Activated CD4-positive, alpha-beta T cell treated with anti-CD3 and anti-CD28 coated beads, Interleukin-2, amount 50 U/mL, for 1 hour (primary cell): ENCODE measurements at places on chromosomes 16 and 17.

- no peak for DNase-seq
Measured at GRCh38 chr16:7217797-7218196, 114.8 kb upstream of the RBFOX1 start.

DNA sequence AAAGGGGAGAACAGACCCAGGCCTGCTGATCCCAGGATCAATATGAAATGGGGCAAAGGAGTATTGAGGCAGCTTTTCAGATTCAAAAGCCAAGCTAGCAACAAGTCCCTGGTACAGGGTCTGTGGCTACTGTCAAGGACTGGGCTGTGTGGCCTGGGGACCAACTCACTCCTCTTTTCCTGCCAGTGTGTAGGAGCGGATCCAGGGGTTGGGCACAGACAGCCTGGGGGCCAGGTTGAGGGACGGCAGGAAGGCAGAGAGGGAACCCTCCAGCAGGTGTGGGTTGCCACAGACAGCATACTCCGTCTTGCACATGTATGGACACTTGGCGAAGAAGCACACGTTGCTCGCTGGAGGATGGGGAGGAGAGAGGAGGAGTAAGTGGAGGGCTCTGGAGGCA lies 29.6 kb downstream of the PRKAR1A start:
- DNase-seq: no peak

DNA sequence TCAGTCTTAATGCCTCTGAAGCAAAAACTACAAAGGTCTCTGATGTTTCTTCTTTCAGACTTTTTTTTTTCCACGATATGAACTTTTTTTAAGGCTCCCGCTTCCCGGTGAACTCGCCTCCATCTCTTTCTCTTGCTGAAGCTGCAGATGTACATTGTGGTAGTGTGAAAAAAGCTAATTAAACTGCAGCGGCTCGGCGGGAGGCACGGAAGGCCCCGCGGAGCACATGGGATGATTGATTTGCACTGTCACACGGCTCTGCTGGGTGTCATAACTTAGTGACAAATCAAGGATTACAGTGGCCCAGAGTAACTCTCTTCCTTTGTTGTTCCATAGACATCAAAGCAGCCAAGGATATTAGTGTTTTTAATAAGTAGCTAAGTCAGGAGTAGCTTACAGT lies 196.3 kb downstream of the AXIN2 start:
- no peak for DNase-seq

GRCh38 chr17:67415291-67415690 lies 38.2 kb downstream of the PITPNC1 start:
- DNase-seq: no peak

DNA sequence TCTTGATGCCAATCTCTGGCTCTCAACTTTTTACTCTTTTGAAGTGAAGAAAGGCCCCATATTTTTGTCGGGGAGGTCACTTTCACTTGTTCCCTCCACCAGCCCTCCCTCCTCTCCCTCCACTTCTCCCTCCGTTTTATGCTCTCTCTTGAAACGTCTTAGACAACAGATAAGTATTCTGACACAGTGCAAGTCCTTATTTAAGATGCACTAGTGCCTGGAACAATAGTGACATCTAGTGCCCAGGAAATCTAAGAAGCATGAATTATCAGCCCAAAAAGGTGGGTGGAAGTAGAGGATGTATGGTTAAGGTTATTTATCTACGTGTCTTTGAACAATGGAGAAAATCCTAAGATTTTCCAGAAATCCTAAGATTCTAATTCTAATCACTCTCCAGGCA lies 17.9 kb downstream of the PSME3IP1 start:
- DNase-seq: no peak

DNA sequence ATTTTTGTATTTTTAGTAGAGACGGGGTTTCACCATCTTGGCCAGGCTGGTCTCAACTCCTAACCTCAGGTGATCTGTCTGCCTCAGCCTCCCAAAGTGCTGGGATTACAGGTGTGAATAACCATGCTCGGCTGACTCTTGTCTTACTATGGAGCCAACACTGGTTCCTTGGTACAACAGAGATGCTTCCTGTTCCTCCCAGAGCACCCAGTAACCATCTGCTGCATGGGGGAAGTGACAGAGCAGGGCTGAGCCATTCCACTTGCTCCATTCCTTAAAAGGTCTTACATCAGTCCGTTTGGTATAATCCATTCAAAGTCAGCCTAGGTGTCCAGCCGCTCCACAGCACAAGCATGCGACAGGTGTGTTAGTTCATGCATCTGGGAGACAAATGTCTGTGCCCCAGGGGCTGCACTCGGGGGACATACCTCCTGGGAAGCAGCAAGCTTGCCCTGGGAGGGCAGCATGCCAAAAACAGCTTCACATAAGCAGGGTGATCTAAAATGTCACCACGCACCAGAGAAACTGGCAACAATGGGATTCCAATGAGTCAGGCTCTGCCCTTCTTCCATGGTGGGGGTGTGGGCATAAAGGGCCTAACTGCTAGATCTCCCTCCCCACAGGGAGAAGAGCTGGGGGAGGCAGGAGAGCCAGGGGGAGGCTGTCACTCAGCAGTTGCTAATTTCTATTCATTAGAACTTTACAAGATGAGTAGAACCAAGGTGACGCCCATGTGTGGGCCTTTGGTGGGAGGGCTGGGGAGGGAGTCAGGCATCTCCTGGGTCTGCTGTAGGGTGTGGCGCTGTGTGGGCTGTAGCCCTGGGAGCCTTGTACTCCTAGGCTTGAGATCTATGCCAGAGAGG lies 35.5 kb downstream of the PIPOX start:
- DNase-seq: no peak

- DNase-seq: no peak
Measured at GRCh38 chr17:40443988-40444899, 994 bp downstream of the IGFBP4 start.

DNA sequence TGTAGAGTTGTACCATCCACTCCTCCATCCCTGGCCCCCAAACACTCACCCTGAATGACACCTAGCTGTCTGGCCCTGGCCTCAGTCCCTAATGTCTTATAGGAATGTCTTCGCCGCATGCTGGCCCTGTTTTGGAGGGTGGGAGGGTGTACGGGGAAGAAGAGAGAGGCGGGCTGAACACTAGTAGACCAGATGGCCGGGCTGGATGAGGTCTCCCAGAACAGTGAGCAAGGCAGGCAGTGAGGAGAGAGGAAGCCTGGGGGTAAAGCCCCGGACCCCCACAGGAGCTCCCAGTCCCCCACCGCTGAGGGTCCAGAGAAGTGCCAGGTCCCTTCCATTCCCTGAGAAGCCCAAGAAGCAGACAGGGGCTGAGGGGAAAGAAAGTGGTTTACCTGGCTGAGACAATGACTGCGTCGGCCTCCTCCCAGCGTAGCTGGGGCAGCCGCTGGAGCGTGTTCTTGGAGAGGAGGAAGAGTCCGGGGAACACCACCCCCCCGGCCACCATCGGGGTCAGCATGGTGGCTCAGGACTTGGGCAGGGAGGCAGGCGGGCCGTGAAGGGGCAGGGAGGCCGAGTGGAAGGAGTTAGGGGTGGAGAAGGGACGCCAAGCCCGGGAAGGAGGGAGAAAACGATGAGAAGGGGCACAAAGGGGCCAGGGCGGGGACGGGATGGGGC lies 923 bp downstream of the TLCD3B start:
- DNase-seq: no peak

DNA sequence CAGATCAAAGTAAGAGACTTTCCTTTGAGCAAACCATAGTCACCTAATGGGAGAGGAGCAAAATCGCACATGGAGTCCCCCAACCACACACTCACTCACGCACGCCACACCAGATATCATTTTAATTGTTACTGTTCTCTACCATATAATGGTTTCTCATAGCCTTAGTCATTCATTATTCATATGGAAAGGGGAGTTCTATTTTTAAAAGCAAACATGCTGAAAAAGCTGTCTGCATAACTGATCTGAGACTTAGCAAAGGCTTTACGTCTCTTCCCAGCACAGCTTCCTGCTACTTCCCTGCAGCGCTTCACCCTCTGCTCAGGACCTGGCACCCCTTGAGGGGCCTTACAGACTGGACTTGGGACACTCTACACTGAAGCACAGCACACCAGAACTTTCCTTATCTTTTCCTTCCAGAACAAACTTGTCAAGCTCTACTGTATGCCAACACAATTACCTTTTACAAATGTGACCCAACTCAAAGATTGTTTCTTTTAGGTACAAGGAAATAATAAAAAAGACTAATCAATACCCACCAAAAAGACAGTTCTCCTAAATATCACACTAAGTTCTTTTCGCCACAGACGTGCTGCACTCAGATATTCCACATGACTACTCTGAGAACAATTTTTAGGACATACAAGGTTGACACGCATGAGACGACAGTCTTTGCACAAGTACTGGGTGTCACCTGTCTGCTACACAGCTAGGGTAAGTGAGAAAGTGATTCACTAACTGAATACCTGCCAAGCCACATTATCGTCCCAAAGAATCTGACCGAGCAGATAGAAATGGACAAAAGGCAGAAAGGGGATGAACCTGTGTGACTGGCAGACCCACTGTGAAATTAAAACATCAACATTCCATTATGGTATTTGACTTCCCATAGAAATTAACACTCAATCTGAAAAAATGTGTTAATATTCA lies 21.5 kb downstream of the SRP68 start:
- no peak for DNase-seq

GRCh38 chr16:71369494-71369893 lies 11.0 kb downstream of the CALB2 start:
- DNase-seq: no peak

- DNase-seq: no peak
Measured at GRCh38 chr16:30974348-30974747, 10.7 kb upstream of the HSD3B7 start.

DNA sequence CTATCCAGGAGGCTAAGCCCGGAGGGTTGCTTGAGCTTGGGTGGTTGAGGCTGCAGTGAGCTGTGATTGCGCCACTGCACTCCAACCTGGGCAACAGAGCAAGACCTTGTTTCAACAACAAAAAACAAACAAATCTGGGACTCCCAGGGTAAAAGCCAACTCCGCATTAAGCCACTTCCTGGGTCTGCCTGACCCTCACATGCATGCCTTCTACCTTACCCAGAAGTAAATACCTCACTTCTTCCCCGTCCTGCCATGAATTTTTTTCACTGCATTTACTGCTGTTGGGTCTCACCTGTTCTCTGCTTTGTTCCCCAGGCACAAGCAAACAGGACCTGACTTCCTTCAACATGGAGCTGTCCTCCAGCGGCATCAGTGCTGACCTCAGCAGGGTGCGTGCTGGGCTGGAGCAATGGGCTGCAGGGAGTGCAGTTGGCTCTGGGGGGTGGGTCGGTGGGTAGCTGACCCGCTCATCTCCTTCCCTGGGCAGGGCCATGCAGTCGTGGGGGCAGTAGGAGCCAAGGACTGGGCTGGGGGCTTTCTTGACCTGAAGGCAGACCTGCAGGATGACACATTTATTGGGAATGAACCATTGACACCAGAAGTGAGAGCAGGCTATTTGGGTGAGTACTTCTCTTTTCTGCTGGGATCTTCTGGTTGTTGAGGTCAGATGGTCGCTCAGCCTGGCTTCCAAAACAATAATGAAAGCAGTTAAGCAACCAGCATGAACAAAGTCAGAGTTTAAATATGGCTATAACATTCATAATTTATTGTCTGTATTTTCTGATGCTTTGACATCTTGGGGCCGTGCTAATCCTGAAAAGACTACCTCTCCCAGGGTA lies 16.4 kb downstream of the ITGAL start:
- DNase-seq: no peak

DNA sequence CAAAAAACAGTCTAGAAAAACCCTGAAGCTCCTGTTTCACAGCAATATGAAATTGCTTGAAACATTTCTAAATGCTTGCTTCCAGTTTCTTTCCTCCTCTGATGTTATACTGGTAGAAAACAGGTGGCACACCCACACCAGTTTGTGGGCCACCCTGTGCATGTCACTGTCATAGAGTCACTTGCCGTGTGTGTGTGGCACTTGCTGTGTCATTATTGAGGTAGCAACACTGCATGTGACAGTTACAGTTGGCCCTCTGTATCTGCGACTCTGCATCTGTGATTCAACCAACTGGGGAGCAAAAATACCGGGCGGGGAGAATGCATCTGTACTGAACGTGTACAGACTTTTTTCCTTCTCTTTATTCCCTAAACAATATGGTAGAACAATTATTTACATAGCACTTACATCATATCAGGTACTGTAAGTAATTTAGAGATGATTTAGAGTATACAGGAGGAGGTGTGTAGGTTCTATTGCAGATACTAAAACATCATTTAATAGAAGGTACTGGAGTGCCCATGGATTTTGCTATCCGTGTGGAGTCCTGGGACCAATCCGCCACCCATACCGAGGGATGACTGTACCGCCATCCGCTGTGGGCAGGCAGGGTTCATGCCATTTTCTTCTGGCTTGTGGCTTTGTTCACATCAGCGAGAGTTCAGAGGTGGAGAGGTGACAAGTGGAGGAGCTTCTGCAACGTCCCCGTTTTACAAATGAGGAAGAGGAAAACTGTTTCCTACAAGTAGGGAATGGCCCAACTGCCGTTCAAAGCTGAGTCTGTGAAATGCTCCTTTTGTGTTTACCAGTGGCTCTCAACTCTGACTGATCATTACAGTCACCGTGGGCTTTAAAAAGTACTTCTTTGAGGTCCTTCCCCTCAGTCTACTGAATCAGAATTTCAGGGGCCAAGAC lies 373.7 kb downstream of the SNX29 start:
- no peak for DNase-seq

DNA sequence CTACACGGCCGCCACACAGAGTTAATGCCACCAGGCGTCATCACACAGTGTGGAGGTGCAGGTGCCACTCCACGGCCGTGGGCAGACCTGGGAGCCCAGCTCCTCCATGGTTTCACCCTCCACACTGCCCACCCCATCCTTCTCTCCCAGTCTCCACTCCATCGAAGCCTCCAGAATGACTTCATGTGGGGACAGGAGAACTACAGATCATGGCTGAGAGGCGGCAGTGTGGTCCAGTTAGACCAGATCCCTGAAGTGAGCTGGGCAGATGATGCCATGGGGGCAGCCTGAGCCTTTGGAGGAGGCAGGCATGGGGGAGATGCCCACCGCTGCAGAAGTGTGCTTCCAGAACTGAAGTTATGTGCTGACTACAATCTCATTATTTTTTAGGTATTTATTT lies 38.0 kb upstream of the FAAP100 start:
- no peak for DNase-seq

DNA sequence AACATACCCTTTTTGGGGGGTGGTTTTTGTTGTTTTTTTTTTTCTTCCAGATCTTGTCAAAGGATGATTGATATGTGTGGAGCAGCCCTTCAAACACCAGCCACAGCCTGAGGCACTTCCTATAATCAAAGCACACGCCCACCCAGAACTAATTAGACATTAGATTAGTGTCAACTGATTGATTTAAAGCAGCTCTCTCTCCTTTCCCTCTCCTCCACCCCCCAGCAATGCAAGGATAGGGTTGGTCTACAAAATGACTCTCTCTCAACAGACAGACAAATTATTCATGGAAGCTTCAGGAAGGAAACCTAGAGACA lies 250.3 kb upstream of the SOX9 start:
- DNase-seq: no peak

DNA sequence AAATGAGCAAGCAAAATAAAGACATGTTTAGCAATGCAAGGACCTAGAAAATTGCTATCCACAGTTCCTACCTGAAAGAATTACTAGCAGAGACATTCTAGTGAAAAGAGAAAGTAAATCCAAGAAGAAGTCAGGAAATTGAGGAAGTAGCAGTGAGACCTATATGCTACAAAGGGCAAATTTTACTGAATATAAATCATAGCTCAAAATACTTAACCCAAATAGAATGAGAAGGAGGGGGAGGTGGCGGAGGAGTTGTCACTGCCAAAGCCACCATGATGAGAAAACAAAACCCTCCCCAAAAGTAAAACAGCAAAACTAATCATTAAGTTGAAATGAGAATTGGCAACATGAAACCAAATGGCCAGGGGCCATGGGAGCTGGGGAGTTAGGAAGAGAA lies 39.3 kb downstream of the PITPNM3 start:
- no peak for DNase-seq

- DNase-seq: peak; percentile 69
Measured at GRCh38 chr17:45431531-45432404, 902 bp downstream of the ARHGAP27 start.
